ENCODE measurements at places on chromosomes 5 and 9.

DNA sequence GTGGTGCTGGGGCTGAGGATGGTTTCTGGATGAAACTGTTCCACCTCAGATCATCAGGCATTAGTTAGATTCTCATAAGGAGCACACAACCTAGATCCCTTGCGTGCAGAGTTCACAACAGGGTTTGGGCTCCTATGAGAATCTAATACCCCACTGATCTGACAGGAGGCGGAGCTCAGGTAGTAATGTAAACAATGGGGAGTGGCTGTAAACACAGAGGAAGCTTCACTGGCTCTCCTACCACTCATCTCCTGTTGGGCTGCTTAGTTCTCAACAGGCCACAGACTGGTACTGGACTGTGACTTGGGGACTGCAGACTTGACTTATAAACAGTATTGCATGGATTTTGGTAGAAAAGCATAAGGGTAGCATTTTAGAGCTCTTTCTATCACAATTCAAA lies 870.7 kb upstream of the CDH10 start:
- no peak for DNase-seq

DNA sequence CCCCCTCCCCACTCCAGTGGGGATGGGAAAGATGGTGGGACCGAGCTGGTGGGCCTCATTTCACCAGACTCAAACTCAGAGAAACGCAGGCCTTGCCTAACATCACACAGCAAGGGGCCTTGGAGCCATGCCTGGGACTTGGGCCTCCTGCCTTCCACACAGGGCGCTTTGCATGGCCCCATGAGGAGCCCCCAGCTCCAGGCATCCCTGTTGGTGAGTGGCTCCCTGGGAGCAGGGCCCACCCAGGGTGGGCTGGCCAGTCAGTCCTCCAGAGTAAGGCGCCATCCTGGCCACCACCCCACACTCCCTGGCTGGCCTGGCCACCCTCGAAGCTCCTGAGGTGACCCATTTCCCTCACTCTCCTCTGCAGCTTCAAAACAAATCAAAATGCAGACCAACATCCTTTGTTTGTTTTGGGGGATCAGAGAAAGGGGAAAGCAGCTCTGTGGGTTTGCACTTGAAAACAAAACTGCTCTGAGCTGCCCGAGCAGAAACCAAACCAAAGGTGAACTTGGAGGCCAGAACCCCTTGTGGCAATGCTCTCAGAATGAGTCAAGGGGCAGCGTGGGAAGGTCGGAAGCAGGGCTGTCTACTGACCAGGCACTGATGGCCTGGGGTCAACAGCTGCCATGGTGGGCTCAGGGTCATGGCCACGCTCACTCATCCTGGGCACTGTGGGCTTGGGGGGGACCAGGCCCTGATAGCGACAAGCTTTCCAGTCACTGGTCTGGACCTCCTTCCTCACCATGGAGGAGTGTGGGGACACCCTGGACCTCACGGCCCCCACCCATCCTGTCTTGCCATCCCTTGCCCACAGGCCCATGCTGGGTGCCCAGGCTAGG lies 37.0 kb upstream of the VDAC1 start:
- no peak for DNase-seq

- DNase-seq: no peak
These were observed 167.9 kb downstream of the ARHGEF28 start for GRCh38 chr5:73793911-73794310.

DNA sequence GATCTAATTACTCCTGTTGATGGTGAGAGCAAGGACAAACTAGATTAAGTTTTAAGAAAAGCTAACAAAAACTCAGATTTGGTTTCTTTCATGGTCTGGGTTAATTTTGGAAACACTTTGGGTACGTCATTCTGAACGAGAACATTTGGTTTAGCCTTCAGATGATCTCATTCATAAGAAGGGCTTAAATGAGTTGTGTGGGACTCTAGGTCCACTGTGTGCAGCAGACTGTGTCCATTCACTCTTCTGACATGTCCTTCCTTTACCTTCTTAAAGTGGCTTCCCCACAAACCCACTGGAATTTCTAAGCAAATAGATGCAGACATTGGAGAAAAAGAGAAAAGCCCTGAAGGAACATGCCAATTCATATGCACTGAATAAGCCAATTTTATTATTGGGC lies 96.8 kb downstream of the FBXO4 start:
- DNase-seq: no peak

- DNase-seq: no peak
These were observed 457 bp upstream of the IDNK start for GRCh38 chr9:83622433-83622938.

- DNase-seq: no peak
These were observed 31.8 kb upstream of the C7 start for GRCh38 chr5:40877371-40877988.

DNA sequence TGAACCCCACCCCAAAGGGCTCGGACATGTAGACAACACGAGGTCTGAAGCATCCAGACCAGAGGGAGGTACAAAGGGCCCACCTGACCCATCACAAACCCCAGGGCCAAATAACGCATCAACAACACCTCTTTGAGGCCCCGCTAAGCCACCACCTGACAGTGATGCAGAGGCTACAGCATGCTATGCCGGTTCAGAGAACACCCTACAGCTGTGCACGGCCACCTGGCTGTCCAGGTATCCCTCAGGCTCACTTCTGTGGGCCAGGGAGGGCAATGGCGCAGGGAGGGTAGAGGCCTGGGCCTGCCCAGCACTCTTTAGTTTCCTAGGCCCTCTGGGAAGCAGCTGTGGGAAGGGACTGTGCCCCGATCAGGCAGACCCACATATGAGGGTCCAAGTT lies 190.1 kb downstream of the CDK5RAP2 start:
- no peak for DNase-seq

- DNase-seq: no peak
These were observed 84.3 kb downstream of the PJA2 start for GRCh38 chr5:109325456-109325855.

- no peak for DNase-seq
These were observed 37.9 kb upstream of the IDNK start for GRCh38 chr9:83584995-83585394.

- no peak for DNase-seq
These were observed 38.9 kb downstream of the ACO1 start for GRCh38 chr9:32423371-32423770.

DNA sequence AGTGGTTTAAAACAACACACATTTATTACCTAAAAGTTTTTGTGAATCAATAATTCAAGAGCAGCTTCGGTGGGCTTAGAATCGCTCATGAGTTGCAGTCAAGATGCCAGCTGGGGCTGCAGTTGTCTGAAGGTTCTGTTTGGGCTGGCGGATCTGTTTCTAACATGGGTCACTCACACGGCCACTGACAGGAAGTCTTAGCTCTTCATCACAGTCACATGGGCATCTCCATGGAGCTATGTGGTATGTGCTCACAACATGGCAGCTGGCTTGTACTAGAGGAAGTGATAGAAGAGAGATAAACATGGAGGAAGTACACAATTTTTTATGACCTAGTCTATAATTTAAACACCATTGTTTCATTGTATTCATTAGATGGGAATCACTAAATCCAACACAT lies 11.2 kb downstream of the KLHL9 start:
- DNase-seq: no peak

DNA sequence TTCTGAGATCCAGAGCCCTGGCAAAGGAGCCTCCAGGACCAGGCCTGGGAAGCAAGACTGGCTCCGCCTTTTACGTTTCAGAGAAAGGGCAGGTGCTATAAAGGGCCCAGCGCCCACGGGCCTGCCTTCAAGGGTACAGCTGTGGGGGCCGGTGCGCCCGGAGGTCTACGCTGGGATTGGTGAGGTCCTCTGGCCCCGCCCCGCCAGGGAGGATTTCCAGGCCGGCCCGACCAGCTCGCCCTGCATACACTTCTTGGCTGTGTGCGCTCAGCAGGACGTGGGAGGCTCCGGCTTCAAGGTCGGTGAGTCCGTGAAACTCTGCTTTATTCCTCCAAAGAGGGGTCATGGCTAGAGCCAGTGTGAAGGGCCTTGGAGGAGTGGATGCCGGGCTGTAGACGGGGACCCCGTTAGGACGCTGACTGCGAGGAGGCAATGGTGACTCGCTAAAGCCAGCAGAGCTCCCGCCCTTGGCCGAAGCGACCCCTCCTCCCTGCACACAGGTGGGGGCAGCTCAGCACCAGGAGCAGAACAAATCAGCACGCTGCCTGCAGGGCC lies at the start of gene CKMT2:
CKMT2 (plus strand) TSS at position 243 of the 555 bp plus-strand sequence. CDS start 17,811 bp downstream, outside the sequence.
- DNase-seq: peak; percentile 44

- DNase-seq: no peak
These were observed 69.0 kb upstream of the DAPK1 start for GRCh38 chr9:87428659-87429058.

DNA sequence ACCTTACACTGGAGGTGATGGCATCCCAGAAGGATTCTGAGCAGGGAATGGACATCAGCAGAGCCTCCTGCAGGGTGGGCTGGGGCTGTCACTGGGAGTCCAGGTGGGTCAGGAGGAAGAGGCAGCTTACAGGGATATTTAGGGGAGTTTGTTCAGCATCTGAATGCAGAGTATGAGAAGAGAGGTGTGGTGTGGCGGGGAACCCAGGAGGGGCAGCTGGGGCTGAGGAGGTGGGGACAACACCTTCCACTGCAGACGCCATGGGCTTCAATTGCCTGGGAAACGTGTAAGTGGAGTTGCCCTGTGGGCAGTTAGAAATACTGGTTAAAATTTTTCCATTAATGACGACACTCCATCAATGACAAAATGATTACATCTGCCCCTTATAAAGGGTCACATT lies 33.5 kb downstream of the S1PR3 start:
- no peak for DNase-seq

All from brain (organoid and tissue), 16 donors.